ENCODE measurements at places on chromosomes 4 and X. TPM values are rescaled to one million over a fixed set of nuclear protein-coding genes. Genes with fewer than 3 reads are reported as not detected.

DNA sequence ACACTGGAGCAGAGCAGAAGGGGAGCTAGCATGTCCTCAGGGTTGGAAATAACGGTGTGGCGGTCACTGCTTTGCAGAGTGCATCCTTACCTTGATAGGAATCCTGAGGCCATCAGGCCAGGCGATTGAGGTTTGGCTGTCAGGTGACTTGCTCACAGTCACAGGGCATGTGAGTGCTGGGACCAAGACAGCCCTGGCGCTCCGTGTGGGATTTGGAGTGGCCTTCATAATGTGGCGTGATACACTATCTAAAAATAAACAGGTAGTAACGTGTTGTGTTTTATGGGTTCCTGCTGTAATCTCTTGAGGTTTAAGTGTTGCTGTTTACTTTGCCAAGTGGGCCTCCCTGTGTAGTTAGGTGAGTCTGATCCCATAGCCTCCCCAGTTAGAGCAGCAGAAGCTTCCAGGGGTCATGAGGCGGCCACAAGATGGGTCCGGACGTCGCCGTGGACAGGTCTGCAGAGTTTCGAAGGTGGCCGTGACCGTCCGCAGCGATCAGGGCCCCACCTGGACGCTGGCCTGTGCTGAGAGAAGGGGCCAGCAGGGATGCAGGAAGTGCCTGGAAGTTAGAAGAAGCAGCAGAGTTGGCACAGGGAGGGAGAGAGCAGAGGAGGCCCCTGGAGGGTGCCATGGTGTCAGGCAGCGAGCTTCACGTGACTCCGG lies 27.7 kb downstream of the RGS12 start:
- peak; percentile 62 for DNase-seq

DNA sequence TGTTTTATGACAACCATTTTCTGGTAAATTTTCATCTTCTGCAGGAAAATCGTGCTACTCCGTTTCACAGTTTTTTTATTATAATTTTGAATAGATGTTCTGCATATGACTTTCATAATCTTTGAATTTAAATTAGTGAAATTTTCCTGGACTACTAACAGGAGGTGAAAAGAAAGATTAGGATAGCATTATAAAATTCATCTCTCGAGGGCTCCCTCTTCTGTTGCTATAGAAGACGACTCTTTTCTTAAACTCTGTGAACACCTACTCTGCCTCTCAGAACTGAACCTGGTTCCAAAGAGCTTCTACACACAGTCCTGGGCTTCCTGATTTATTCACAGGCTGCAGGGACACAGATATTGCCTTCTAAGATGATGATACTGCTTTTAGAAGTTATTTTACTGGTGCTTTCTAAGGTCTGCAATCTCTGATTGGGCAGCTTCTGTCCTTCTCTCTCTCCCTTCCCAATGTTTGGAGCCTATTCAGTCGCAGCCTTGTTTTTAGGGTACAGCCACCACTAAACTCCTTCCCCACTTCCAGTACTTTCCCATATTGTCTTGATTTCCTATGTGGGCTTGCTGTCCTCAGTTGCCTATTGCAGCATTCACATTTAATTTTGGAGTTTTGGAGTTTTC lies 10.1 kb upstream of the SAP30 start:
- no peak for DNase-seq

- no peak for DNase-seq
Observed at GRCh38 chrX:32370456-32371205, 840.7 kb downstream of the DMD start.

DNA sequence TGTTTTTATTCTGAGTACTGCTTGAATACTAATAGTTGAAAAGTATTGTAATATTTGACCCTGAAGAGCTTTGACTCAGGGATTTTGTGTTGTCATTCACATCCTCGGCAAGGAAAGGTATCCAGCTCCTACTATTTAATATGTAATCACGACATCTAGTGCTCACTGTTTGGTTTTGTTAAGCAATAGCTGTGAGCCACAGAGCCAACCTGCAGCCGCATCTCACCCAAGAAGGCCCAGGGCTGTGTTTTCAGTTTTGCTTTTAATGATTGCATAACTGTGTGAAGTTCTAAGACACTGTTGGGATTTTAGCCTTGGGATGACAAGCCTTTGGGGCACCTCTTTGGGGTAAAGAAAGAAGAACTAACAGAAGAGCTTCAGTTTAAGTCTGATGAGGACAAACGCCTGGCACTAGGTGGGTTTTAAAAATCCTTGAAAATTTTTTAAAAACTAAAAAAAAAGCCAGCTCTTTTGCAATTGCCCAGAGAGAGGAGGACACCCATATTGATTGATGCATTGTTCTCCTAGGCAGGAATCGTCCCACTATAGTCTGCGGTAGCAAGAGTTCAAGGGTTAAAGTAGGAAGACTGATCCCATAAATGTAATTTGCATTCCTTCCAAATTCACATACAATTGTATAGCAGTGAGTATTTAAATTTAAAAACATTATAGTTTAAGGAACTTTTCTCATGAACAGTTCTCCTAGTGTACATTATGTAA lies 157.8 kb downstream of the RELL1 start:
- no peak for DNase-seq

GRCh38 chrX:150163221-150163930 lies 199.7 kb upstream of the MAMLD1 start:
- no peak for DNase-seq

GRCh38 chr4:165700855-165701254 lies 172.2 kb upstream of the TLL1 start:
- no peak for DNase-seq

GRCh38 chr4:35933901-35934300 lies 310.4 kb downstream of the ARAP2 start:
- no peak for DNase-seq

DNA sequence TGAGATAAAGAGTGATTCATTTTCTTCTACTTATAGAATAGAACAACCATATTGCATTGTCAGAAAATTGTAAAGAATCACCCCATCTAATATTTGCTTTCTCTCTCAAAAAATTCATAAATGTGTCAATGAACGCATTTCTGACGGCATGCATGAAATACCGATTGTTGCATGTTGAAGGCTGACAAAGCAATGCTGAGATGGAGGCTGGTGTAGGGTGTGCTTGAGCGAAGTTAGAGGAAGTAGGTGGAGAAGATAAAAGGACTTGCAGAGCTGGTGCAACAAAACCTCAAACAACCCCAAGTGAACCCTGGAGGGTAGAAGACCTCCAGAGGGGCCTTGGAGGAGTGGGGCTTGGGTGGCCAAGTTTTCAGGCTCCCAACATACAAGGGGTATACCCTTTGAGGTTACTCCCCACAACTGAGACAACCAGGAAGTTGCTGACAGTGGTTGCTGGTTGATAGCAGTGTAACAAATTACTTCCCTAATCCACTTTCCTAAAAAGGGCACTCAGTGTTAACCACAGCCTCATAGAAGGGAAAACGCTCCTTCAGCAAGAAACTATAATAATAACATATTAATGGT lies 452.7 kb downstream of the NLGN4X start:
- no peak for DNase-seq

- no peak for DNase-seq
Observed at GRCh38 chrX:72176981-72177380, 4.6 kb upstream of the PIN4 start.

DNA sequence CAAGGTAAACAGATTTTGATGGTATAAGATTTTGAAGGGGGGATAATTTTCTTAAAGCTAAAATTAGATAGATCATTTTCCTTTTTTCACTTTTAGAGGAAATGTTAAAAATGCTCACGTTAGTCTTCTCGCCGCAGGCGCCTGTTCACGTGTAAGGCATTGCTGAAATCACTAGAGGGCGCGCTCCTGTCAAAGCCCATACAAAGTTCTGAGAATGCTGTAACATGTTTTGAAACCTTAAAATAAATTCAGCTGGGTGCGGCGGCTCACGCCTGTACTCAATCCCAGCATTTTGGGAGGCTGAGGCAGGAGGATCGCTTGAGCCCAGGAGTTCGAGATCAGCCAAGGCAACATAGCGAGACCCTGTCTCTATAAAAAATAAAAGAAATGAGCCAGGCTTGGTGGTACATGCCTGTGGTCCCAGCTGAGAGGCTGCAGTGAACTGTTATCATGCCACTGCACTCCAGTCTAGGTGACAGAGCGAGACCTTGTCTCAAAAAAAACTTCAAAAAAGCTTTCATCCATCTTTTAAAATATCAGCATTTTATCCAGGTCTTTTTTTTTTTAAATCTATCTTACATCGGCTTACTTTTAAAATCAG lies 138.0 kb downstream of the RBMX2 start:
- DNase-seq, result peak; percentile 20

- DNase-seq, result no peak
Observed at GRCh38 chr4:166680796-166681195, 553.5 kb downstream of the SPOCK3 start.

DNA sequence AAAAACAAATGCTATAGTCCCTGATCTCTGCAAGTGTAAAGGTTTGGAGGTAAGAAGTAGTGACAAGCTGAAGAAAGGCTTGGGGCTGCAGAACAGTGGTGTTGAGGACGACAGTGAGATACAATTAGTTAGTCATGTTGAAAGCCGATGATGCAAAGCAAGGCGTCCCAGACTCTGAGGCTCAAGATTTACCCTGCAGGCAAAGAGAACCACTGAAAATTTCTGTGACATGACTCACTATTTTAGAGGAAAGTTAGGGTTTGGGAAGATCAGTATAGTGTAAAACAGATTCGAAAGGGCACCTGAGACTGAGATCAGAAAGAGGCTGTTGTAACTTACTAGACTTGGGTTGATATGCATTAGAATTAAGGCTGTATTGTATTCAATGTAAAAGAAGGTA lies 281.3 kb upstream of the FTHL17 start:
- no peak for DNase-seq

DNA sequence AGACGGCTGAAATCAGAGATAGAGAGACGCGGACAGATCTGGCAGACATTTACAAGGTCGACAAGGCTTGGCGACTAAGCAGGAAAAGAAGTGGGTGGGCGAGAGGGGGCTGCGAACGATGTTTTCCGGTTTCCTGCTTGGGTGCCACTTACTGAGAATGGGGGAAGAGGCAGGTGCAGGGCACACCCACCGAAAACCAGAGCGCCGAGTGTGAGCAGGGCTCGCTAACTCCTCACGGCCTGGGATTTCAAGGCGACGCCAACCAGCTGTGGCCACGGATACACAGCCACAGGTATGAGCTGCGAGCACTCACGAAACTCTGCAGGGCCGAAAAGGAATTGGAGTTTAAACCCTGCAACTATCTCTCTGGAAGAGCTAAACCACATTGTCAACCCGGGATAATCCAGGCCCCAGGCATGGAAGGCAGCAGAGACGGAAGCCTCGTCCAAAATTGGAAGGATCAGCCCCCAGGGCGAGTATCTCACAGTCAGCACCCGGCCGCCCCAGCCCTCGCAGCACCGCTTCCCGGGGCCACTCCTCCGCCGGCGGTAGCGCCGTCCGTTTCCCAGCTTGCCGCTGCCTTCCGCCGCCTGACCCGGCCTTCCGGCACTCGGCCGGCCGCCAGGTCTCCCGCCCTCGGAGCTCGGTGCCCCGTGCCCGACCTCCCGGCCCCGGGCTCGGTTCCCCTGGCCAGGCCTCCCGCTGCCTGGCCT lies 778 bp downstream of the CASP3 start:
- DNase-seq, result peak; percentile 86

- no peak for DNase-seq
Observed at GRCh38 chr4:184282251-184282713, 64.6 kb upstream of the ENPP6 start.

GRCh38 chrX:39238006-39238405 lies 436.7 kb downstream of the MID1IP1 start:
- DNase-seq, result no peak

DNA sequence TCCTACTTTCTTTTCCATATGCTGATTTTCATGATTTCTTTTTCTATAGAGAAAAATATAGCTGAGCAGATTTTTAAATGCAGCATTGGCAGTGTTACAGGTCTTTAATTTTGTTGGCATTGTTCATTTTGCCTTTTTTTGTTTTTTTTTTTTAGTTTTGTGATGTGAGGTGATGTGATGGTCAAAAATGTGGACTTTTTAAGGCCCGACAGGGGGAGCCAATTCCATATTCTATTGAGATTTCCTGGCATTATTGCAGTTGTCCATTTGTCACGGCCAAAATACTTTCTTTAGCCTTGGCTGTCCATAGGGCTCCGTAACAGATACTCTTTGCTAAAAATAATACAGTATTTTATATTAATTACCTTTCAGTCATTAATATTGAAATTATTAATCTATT lies 47.8 kb downstream of the SLIT2 start:
- no peak for DNase-seq

DNA sequence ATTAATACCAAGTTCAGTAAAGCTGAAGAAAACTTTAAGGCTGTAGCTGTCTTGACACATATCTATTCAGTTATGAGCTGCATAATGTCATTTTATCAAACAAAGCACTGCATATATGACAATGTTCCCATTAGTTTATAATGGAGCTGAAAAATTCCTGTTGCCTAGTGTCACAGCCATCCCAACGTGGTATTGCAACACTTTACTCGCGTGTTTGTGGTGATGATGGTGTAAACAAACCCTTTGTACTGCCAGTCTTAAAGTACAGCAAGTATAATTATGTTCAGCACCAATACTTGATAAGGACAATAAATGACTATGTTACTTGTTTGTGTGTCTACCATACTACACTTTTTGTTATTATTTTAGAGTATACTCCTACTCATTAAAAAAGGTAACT lies 1415.6 kb upstream of the PCDH7 start:
- DNase-seq, result no peak

The CNGA1 gene
- 1.1 TPM for polyA plus RNA-seq

The UGT8 gene
- polyA plus RNA-seq, result 0.05 TPM

The CENPVL1 gene
- polyA plus RNA-seq, result not detected

The EFHC2 gene
- polyA plus RNA-seq, result not detected

The ZCCHC12 gene
- 0.07 TPM for polyA plus RNA-seq

The STK32B gene
- 0.14 TPM for polyA plus RNA-seq

The RXFP1 gene
- not detected for polyA plus RNA-seq
